ENCODE measurements at places on chromosomes 2 and 18.

GRCh38 chr2:185978634-185979407 lies 240.2 kb downstream of the FSIP2 start:
- DNase-seq: no peak

DNA sequence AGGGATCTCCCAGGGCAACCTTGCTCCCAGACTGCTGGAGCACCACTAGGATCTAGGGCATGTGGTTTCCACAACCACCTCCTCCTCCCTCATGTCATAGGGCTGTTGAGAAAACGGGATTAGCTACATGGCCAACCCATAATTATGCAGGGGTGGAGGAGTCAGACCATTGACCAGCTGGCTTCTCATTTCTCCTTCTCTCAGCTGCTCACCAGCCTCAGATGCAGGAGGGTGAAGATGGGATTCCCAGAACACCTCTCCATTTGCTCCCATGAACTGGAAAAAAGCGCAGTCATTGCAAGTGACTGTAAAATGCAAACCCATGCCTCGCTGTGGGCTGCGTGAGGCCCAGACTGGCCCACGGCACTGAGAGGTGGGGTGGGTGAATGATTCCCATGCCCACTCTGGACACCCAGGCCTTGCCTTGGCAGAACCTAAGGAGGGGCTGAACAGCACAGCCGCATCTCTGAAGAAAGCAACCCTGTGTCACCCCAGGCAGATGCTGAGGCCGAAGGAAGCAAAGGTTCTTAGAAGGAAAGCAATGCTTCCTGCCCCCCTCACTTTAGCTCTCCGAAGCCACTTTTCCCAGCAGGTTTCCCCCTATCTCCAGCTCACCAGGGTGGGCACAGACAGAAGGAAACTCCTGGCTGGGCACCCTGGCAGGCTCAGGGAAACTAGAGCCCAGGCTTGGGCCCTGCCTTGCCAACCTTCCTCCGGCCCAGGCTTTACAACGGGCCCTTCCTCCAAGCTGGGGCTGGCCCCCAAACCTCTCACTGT lies 69.6 kb upstream of the RTN4 start:
- no peak for DNase-seq

GRCh38 chr2:192377173-192377572 lies 182.4 kb upstream of the TMEFF2 start:
- no peak for DNase-seq

DNA sequence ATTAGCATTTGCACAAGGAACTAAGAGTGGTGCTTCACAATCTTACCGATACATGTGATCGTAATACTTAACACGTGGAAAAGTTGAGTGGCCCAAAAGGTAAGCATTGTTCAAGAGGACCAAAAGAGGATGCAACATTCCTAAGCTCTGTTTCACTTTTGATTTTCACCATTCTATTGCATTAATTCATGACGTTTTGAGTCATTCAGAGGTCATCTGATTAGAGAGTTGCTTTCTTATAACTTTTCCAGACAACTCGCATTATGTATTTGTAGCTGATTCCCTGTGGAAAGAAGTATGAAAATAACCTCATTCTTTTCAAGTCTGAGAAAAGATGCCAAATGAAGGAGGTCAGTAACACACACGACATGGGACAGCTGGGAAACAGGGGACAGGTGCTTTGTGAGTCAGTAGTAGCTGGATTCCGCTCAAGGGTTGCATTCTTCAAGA lies 344.4 kb downstream of the RND3 start:
- DNase-seq: no peak

GRCh38 chr2:61900281-61900680 lies 5.2 kb upstream of the COMMD1 start:
- DNase-seq: no peak

- no peak for DNase-seq
Measured at GRCh38 chr2:100136310-100136709, 6.1 kb downstream of the AFF3 start.

Data from cortex of kidney (tissue), 1 donor.